H54 (cell line): ENCODE measurements at places on chromosomes 7 and 10.

GRCh38 chr7:135420786-135421185 is 89.1 kb downstream of the CNOT4 start:
- no peak for DNase-seq

DNA sequence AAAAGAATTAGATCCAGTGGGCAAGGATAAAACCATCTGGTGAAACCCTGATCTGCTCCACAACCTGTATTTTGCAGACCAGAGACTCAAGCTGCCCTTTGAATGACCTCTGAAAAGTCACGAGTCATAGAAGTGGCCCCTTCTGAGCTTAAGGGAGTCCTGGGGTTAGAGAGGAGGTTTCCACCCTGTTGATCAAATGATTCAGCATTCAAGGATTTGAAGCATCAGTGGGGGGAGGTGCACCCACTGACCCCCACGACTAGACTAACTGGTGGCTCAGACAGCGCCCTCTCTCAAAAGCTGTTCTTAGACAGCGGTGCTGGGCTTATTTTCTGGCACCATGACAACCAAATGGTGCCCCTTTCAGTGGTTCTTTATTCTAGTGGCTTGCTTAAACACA is 44.3 kb downstream of the PLCE1 start:
- DNase-seq, result peak; percentile 56

DNA sequence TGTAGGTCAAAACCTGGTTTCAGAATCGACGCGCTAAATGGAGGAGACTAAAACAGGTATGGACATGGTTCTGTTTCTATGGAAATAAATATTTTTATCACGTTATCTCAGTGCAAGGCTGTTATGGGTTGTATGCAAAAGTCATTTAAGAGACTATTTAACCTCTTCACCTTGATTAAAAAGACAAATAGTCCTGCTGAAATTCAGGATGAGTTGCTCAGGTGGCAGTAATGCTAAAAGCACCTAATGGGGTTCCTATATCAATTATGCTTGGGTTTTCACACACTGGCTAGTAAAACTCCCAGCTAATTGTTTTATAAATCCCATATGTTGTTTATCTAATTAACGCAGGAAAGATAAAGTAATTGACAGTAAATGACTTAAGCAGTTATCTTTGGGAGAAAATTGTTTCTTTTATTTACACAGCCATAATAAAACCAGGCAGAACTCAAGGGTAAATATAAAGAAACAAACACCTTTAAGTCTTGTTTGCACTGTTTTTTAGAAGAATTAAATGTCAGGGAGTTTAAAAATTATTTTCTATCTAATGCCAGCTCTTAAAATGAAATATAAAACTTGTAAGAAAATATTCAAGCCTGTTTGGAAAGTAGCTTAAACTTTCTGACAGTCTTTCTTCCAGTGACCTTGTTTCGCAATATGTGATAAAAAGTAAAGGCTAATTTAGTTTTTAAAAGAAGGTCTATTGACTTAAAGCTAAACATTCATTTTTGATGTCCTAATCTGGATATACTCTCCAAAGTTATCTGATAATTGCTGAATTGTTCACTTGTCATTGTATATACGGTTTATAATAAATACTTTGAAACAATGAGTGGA is 3.2 kb downstream of the HHEX start:
- no peak for DNase-seq

DNA sequence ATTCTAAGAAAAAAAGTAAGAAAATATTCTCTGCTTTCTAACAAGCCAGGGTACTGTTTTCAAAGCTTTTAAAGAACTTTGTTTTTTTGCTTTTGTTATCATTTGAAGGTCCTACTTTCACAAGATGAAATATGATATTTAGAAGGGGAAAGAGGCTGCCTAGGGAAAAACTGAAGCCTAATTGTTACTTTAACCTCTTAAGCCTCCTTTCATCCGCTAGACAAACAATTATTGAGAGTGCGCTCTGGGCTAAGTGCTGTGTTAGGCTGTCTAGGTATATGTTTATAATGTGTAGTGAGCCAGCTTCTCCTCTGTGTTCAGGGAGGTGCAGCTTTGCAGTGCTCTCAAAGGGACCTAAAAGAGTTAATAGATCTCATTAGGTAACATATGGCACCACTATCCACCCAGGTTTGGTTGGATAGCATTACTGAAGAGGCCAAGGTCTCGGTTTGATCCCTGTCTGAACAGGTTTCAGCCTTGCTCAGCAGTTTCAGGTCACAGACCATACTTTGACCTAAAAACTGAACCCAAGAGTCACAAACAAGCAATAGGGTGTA is 17.9 kb downstream of the PDK4 start:
- DNase-seq, result no peak

GRCh38 chr7:116164552-116165306 is 45.6 kb upstream of the TES start:
- no peak for DNase-seq

- no peak for DNase-seq
Observed at GRCh38 chr10:107553470-107553869, 389.0 kb upstream of the SORCS1 start.

GRCh38 chr7:102287111-102287980 is 678 bp downstream of the SH2B2 start:
- peak; percentile 66 for DNase-seq

- DNase-seq, result no peak
Observed at GRCh38 chr7:158603773-158604755, 16.4 kb upstream of the PTPRN2 start.

GRCh38 chr7:3688071-3688470 is 387.0 kb downstream of the SDK1 start:
- no peak for DNase-seq
